NCI-H446 treated with DMSO at 0.1 percent for 48 hours (cell line): ENCODE measurements at places on chromosomes 11 and 22.

DNA sequence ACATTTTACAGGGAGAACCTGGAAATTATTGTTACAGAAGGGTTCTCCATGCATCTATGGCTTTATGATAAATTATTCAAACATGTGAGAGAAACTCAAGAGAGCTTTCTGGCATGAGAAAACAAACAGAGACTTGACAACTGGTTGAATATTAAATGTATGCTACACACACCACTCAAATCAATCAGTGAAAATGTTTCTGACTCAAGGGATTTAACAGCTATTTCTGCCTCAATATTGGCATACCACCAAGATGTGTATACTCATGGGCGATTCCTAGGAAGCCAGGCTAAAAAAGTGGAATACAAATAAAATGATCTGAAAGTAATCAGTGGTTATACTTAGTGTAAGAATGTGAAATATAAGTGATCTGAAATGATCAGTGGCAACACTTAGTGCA, 15.8 kb upstream of the OR51T1 start:
- no peak for DNase-seq

GRCh38 chr11:3995949-3996554, 98.5 kb upstream of the RRM1 start:
- no peak for DNase-seq

DNA sequence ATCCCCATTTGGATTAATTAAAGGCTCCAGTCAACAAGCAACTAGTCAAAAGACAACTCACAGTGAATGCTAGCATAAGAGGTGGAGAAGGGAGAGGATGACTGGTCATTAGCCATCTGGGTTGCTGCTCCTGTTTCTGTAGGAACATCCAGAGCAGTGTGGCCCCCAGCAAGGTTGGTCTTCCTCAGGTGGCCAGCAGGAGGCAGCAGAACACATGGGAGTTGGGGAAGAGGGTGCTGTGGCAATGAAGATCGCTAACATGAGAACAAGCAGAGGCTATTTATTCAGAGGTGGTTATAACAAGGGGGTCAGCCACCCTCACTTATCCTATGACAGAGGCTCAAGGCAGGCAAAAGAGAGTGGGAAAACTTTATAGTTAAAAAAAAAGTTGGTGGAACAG, 21.3 kb downstream of the IZUMO1R start:
- no peak for DNase-seq

- DNase-seq, result no peak
These were observed 5.9 kb downstream of the ARRB1 start for GRCh38 chr11:75345455-75346160.

- no peak for DNase-seq
These were observed 62.1 kb upstream of the SLC5A12 start for GRCh38 chr11:26783997-26784396.

DNA sequence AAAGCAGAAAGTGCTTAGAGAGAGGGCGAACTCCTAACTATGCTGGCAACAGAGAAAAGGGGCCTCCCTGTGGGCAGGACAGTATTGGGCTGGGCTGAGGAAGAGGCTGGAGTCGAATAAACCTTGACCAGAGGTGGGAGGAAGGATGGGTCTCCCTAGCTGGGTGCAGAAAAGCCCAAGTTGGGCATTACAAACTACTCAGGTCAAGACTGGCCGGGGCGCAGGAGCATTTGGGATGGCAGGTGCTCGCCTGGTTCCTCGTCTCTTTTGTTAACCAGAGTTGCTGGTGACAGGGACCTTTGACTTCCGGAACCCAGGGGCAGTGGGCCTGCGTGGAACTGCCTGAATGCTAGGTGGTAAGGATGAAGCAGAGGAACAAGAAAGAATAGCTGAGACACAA, 80.3 kb upstream of the SHISAL1 start:
- no peak for DNase-seq

DNA sequence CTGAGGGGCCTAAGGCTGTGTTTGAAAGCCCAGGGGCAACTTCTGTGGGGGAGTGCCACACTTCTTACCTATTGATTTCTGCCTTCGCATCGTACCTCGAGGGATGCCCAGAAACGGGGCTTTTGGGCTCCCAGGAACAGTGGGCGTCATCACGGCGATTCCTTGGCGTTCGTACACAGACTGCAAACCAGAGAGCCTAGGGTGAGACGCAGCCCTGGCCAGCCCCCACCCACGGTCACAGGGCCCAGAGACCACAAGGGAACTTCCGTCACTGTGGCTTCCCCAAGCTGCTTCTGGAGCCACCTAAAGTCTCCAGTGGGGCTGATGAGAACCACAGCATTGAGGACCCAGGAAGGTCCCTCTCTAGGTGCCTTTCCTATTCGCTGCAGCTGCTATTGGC, 91.9 kb downstream of the CTTN start:
- DNase-seq, result no peak

GRCh38 chr22:37462983-37463382, 23.2 kb downstream of the MFNG start:
- DNase-seq, result no peak
